ENCODE measurements at places on chromosomes 13 and 19.

GRCh38 chr13:25973576-25973975 is 78.2 kb downstream of the SHISA2 start:
- peak; percentile 9 for DNase-seq

DNA sequence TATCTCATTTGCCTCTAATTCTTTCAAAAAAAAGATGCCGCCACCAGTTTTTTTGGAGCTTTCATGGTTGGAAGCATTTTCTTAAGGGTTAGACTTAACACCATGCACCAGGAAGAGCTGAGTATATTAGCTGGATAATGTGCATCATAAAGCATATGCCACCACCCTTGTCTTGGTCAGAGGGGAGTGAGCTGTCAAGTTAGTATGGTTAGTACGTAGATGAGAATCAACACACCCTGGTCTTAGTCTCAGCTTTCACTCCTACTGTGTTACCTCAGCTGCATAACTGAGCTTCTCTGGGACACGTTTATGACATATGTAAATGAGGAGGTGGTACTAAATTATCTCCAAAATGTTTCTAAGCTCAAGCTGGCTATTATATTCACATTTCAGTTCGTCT is 415.6 kb downstream of the DCT start:
- DNase-seq = no peak

DNA sequence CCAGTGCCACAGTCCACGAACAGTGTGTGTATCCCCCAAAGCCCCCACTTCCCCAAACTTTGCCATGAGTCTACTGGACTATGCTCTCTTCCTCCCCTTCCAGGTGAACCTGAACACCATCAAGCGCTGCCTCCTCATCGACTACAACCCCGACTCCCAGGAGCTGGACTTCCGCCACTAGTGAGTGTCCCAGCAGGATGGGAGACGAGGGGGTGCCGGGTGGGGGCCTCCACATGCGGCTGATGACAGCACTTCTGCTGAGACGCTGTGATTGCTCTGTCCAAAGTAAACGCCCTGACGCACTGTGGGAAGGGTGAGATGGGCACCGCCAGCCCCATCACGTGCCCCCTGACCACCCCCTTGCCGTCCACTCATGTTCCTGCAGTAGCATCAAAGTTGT is 2.0 kb upstream of the P2RY11 start:
- no peak for DNase-seq

- no peak for DNase-seq
These were observed 26.2 kb downstream of the ZNF160 start for GRCh38 chr19:53076984-53077383.

DNA sequence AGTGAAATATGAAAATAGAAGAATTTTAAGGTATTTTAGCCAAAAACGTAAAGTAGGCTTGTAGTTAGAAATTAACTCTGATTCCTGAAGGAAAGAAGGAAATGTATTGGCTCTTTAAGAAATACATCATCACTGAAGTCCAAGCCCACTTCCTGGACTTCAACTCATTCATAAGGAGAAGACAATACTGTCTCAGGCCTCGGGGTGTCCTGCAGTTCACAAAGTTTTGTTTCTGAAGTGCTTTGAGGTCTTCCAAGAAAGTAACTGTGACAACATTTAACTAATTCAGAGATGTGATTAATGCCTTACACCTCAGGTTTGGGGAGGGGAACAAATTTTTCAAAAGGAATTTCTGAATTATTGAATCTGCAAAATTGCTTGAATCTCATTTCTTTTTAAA is 65.8 kb upstream of the STARD13 start:
- no peak for DNase-seq

DNA sequence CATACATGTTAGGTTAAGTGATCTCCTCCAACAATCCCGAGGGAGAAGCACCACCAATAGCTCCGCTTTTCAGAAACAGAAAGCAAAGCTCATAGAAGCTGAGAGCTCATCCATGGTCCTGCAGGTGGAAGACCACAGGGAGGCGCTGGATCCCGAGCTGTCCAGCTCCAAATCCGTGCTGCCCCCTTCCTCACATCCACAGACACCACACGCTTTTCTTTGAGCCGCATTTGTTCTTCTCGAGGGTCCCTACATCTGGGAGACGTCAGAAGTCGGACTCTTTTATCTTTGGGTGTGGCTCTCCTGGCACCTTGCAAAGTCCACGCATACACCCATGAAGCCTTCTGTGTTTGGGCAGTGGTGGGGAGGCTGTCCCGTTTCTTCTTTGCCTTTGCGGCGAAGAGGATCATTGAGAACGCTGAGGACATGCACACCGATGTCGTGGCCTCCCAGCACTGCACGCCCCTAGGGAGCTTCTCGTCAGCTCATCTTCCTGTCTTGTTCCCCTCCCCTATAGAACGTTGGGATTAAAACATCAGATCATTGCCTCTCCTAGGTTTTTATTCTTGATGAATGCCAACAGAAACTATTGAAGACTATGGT is 184.8 kb downstream of the TEX29 start:
- DNase-seq = no peak

- no peak for DNase-seq
These were observed at the start of gene PLIN4 for GRCh38 chr19:4518345-4519171. PLIN4 (minus strand) TSS chr19:4518486; CDS start chr19:4518272, 214 bp downstream.

- DNase-seq = no peak
These were observed 107.0 kb downstream of the PCDH9 start for GRCh38 chr13:67123165-67123564.

DNA sequence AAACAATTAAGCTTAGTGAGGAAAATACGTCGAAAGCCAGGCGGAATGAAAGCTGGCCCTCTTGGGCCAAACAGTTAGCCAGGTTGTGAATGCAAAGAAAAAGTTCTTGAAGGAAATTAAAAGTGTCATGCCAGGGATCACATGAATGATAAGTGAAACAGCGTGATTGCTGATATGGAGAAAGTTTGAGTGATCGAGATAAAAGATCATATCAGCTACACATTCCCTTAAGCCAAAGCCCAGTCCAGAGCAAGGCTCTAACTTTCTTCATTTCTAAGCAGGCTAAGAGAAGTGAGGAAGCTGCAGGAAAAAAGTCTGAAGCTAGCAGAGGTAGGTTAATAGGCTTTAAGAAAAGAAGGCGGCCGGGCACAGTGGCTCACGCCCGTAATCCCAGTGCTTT is 254.0 kb downstream of the EFNB2 start:
- DNase-seq = no peak

DNA sequence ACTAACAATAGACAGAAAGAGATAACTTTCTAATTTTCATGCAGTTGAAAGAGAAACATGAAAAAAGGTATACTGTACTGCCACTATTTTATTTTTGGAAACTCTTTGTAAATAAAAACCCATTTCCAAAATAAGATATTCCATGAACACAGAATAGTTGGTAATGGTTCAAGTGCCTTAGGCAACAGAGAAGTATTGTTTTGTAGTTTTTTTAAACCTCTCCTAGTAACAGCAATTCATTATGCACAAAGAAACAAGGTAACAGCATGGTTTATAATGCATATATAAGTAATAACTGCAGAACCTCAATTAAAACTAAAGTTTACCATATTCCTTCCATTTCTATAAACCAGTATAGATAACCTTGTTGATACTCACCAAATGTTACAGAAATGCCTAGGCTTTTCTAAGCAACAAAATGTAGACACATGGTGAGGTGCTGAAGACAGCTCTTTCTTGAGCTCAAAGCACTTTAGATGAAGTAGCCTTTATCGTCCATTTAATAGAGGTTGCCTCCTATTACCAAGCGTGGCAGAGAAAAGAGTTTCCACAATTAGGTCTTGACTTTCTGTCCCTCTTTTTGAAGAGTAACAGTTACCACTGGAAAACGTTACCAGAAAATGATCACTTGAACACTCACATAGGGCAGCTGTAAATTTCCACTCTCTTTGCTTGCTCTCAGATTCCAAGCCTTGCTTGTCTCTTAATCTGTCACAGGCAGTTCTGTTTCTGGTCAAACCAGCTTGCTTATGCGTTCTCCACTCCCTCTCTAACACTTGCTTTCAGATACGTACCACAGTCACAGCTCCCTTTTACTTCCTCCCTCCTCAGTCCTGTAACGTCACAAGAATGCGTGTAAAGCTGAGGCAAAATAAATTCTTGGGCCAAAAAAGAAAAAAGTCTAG is 42.9 kb downstream of the CAB39L start:
- DNase-seq = no peak

- peak; percentile 63 for DNase-seq
These were observed 15.2 kb upstream of the PAK4 start for GRCh38 chr19:39110263-39110967.

DNA sequence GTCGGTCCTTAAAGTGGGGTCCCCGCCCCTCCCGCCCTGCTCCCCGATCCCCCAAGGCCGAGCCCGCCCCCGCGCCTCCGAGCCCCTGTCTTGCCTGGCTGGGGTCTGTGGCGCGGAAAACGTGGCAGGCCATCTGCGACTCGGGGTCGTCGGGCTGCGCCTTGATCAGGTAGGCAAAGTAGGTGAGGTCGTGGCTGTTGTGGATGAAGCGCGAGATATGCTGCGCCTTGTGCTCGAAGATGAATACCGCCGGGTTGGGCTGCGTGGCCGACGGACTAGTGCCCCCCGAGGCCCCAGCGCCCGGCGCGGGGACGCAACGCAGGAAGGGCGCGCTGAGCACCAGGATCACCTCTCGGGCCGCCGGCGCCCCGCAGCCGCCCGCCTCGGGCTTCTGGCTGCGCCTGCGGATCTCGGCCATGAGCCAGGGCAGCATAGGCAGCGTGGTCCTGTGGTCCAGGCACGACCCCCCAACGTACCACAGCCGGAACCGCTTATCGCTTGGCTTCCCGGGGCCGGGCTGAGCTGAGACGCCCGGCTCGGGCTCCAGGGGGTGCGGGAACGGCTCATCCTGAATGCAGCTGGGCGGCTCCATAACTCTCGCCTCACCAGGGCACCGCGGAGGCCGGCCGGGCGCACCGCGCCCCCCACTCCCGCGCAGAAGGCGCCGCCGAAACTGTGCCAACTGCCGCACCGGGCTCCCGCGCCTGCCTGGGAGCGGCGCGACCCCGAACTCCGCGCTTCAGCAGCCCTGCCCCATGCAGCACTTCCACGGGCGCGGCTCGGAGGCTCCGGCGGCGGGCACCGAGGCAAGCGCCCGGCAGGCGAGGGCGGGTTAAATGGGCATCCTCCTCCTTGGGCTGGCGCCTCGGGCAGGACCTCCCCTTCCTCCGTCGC is 546 bp downstream of the TBC1D4 start:
- DNase-seq = no peak

DNA sequence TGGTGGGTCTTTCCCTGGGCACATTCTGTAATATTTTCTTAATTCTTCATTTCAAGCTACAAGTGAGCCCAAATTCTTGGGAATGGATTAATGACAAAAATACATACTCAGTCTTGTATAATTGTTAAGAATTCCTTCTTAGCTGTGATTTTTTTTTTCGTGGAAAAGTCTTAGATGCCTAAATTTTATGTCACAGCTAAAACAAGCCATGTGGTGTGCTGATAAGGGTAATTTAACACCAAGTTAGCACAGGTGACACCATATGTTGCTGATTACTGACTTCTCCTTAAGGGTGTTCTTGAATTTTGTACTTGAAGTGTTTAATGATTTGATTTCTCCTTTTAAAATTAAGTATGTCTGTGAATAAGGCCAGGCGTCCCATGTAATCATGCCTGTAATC is 29.3 kb downstream of the WDFY2 start:
- DNase-seq = no peak

- no peak for DNase-seq
These were observed 65.7 kb downstream of the KLF12 start for GRCh38 chr13:74068471-74068870.

- no peak for DNase-seq
These were observed 156.9 kb downstream of the DLEU7 start for GRCh38 chr13:50686551-50686950.

DNA sequence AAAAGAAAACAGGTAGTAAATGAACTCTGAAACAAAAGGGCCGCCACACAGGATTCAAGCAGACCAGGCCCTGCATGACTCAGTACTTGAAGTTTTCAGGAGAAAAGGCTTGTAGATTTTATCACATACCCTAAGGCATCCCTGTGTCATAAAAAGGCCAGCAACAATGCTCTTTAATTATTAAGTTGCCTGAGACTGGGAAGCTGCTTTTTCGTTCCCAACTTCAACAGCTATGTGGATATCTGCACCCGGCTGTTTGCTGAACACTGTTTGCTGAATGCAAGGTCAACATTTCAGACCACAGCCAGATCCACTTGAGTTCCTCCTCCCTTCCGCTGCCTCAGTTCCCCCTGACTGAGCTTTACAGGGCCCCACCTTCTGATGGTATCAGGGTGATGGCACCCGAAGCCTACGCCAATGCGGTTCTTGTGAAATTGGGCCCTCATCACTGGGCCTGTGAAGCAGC is 6.1 kb upstream of the ECH1 start:
- DNase-seq = no peak

DNA sequence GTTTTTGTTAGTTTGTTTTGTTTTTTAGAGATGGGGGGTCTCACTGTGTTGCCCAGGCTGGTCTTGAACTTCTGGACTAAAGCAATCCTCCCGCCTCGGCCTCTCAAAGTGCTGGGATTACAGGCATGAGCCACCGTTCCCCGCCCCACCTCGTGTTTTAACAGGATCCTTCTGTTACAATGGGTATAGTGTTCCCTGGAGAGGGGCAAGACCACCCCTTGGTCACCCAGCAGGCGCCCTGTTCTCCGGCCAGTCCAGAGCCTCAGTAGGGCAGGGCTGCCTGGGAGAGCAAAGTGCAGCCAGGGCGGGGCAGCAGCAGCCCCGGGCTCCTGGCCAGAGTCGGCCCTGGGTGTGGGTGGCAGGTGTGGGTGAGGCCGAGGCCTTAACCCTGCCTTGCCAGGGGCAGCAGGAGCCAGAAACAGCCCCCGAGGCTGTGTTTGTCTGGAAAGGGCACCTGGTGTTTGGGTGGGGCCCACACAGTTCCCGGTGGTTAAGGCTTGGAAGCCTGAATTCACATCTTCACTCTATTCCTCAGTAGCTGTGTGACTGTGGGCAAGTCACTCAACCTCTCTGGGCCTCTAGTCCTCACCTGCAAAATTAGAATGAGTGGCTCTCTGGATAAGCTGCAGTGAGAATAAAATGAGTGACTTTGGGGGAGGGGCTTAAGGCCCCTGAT is 7.2 kb downstream of the VASP start:
- no peak for DNase-seq

- no peak for DNase-seq
These were observed 500.9 kb upstream of the HTR2A start for GRCh38 chr13:47397739-47398138.

DNA sequence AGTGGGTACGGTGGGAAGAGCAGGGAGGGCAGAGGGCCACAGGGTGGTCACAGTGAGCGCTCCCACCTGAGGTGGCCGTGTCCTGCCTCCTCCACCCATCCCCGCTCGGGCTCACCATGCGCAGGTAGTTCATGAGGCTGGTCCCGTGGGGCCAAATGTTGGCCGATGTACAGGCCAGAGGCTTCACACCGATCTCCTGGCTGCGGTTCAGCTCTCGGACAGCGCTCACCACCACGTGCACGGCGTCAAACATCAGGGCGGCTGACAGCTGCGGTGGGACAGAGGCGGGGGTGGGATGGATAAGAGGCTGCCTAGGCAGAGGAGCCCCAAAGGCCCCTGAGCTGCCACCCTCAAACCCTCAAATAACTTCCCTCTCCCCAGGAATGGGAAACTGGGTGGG is 15.8 kb downstream of the GRIK5 start:
- no peak for DNase-seq

- no peak for DNase-seq
These were observed 73.5 kb upstream of the C13orf46 start for GRCh38 chr13:114047358-114047881.

- no peak for DNase-seq
These were observed 3.0 kb upstream of the HIPK4 start for GRCh38 chr19:40392894-40393517.

- DNase-seq = no peak
These were observed 1.0 kb upstream of the UBE2M start for GRCh38 chr19:58559275-58560006.

- DNase-seq = no peak
These were observed 122.3 kb downstream of the URI1 start for GRCh38 chr19:30064348-30064699.

- DNase-seq = no peak
These were observed 137.7 kb downstream of the COL4A1 start for GRCh38 chr13:110168999-110169933.
